ENCODE measurements at places on chromosomes 6 and 20.

DNA sequence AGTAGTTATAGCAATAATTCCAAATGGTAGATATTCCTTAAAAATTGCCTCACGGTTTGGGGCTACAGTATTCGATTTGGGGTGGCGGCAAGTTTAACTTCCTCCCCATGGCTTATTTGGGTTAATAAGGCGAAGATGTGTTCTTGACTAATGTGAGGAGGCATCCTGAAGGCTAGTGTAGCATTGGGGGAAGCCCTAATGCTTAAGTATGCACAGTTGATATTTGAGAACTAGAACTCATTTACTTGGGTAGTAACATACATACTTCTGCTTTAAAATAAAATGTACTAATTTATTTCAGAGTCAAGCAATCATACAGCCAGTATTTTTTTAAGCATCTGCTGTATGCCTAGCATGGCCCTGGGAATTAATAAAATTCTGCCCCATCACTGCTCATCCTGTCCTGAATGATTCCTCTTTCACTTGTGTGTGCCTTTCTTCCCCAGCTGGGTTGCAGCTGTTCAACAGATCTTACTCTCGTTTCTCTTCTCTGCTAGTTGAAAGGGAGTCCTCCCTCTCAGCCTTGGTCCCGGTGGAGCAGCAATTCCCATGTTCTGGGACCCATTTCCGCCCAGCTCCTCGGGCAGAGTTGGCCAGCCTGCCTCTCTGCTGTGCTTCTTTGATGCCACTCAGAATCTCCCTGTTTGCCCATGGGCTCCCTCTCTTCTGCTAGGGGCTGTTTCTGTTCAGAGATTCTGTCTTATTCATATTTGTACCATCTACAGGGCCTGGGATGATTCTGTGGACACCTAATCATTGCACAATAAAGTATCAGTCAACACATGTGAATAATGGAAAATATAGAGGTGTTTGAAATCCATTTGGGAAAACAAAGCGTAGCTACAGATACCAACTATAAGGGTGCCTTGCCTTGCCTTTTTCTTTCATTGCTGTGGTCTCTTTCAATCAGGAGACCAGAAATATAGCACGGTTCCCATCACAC lies 104.8 kb downstream of the ARID1B start:
- no peak for ATAC-seq

GRCh38 chr20:24382331-24382730 lies 87.1 kb upstream of the SYNDIG1 start:
- ATAC-seq = no peak

DNA sequence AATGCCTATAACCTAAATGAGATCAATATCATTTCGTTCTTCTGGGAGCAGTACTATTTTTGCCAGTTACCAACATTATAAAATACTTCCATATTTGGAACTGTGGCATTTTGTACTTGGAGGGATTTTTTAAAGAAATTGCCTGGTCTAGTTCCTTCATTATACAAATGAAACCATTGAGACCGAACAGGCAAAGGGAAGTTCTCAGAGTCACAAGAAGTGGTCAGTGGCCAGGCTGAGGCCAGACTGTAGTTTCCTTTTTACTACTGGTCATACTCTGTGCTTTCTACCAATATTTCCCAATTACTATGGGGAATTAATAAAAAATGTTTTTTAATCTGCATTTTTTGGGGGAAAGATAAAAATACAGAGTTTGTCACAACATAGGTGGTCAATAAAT lies 332.0 kb downstream of the NRN1 start:
- ATAC-seq = no peak

DNA sequence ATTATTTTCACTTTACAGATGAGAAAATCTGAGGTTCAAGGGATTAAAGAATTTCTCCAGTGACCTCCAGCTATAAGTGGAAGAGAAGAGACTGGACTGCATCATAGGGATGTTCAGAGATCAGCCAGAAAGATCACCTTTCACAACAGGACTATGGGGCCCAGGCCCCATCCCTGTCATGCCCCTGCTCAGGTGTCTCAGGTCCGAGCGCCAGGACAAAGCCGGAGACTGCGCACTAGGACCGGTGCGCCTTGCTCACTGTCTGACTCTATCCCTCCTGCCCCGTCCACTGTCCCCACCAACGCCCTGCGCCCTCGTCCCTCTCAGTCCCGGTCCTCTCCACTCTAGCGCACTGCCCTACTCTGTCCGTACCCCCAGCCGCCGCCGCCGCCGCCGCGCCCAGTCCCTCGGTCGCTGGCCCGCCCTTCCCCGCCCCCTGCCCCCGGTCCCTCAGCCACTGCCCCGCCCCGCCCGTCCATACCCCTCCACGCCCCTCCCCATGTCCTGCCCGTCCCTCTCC lies 521 bp upstream of the RAD21L1 start:
- ATAC-seq = peak; percentile 90

- ATAC-seq = no peak
Observed at GRCh38 chr6:141653590-141653989, 479.1 kb upstream of the GJE1 start.

DNA sequence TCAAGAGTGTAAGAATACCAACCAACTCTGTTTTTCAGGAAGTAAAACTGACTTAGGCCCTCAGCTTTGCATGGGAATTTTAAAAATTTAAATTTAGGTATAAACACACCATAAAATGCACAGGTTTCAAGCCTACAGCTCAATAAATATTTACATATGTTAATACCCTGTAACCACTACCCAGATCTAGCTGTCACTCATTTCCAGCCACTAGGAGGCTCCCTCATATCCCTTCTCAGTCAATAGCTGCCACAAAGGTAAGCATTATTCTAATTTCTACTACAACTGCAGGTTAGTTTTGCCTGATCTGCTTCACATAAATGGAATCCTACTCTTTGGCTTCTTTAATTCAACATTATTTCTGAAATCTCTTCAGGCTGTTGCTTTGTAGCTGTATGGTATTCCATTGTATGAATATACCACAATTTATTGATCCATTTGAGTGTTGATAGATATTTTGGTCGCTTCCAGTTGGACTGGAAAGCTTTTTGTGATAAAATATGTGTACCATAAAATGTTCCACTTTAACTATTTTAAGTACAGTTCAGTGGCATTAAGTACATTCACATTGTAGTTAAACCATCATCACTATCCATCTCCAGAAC lies 32.5 kb upstream of the MEI4 start:
- ATAC-seq = no peak

DNA sequence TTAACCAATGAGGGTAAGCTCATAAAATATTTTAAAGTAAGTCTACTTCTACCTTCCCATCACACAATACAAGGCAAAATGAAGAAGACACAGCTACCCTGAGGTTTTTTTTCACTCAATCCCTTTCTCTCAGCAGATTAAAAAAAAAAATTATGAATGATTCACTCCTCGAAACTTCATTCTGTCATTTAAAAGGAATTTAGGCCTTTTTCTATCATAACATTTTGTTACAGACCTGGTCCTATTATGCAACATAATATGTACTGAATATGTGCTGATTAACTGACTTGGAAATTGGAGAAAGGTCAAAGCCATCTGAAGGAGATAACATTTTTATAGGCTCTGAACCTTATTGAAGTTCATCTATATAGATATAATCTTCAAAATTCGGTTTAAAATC lies 45.5 kb downstream of the PRL start:
- ATAC-seq = no peak

DNA sequence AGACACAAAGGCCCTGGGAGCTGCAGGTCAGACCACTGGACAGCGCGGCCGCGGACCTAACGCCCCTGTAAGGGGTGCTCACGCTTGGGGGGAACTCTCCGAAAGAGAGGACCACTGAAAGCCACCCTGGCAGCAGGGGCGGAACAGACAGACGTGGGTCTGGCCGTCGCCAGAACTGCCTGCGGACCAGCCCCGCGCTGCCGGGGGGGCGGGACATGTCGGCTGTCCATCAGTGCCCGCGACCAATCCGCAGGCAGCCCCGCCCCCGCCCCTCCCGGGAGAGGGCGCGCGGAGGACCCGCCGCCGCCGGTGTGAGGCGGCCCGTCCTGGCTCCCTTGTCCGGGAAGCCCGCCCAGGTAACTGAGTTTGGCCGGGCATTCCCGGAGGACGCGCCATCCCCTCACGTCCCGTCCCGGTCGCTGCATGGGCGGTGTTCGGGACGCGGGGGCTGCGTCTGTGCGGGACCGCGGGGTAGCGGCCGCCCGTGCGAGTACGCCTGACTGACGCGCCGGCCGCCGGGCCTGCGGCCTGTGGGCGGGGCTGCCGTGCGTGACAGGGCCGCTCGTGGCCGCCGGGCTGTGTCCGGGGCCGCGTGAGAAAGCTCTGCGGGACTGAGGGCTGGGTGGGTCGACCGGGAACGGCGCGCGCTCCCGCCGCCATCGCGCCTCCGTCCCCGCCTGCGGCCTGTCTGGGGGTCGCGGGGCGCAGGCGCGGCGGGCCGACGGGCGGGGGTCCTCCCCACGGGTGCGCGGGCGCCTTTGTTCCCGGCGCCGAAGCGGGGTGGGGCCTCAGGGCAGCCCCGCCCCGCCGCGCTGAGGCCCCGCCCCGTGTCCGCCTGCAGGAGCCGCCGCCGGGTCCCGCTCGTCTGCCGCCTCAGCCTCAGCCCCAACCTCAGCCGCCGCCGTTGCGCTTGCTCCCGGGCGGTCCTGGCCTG lies at the start of gene PLCG1:
Gene PLCG1 (plus strand): TSS at position 864 of the 934 bp plus-strand sequence. CDS start 99 bp downstream, outside the sequence.
- peak; percentile 70 for ATAC-seq

- peak; percentile 75 for ATAC-seq
Observed at GRCh38 chr6:142802124-142802523, 142.9 kb downstream of the HIVEP2 start.

DNA sequence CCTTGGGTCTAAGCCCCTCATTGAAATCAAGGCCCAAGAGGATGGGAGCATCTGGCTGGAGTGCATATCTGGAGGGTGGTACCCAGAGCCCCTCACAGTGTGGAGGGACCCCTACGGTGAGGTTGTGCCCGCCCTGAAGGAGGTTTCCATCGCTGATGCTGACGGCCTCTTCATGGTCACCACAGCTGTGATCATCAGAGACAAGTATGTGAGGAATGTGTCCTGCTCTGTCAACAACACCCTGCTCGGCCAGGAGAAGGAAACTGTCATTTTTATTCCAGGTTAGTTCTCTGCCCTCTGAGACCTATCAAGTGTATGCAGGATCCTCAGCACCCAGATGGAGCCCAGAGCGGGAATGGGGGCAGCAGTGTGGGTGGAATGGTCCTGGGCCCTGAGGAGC lies 5.1 kb downstream of the BTN2A2 start:
- ATAC-seq = no peak

- no peak for ATAC-seq
Observed at GRCh38 chr6:68754681-68755213, 119.7 kb downstream of the ADGRB3 start.

- ATAC-seq = no peak
Observed at GRCh38 chr6:120604510-120604909, 729.8 kb downstream of the TBC1D32 start.

DNA sequence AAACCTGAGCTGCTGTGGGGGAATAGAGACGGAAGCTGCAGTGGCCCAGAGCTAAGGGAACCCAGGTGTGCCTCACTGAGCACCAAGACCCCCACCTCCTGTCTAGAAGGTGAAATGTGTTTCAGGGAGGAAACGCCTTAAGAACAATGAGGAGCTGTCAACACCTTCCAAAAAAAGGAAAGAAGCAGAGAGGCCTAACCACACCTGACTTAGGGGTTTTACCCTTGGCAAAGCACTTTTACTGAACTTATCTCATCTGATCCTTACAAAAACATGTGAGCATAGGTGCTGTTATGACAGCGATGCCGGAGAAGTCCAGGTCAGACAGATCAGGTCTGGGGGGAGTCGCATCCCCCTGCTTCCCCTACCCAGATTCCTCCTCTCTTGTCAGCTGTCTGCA lies 16.1 kb upstream of the CDKN1A start:
- ATAC-seq = no peak

- no peak for ATAC-seq
Observed at GRCh38 chr20:42613076-42613475, 576.6 kb downstream of the PTPRT start.

DNA sequence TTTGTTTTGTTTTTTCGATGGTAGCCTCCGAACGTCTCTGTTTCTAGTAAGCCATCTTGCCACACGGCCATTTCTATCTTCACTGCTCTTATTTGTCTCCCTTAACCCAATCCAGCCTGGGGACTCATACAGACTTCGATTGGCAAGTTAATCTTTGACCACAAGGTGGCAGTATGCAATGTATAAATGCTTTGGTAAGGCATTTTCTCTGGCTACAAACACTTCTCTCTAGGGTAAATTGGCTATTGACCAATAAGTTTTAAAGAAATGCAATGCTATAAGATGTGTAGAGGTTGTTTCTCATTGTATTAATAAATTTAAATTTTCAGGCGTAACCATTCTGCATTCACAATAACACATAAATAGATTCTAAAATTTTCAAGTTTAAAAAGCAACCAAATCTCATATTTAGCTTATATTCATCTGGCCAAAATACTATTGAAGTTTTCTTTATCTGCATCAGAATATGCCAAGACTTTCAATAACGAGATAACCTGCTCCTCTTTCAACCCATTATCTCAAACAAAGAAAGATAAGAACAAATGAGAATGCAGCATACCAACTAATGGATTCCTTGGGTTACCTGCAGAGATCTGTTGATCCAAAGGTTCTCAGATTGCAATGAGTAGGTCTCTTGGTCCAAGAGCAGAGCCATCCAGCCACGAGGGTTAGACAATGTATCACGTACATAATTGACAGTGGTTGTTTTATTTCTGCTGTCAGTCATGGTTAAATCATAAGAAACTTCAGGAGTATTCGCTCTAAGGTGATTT lies 231.9 kb downstream of the PKHD1 start:
- peak; percentile 57 for ATAC-seq

DNA sequence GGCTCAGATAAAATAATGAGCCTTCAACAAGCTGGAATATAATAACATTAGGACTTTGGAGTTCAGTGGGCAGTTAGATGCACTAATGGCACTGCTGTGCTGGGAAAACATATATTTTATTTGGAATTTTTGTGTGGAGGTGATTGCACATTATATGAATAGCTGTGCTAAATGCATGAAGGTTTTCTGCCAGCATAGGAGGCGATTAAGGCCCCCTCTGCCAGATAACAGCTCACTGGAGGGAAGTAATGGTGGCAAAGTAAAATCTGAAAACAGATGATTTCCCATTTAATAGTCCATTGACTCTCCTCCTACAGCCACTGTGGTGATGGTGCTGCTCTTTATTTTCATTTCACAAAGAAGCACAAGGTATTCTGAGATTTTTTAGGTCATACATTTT lies 326.0 kb downstream of the GRIK2 start:
- ATAC-seq = no peak

GRCh38 chr20:1472556-1473245 lies 6.1 kb upstream of the NSFL1C start:
- ATAC-seq = no peak
